ENCODE measurements at places on chromosomes 3 and 15.
A peak's percentile ranks its signal among the peaks of the same experiment; 100 is the strongest.

DNA sequence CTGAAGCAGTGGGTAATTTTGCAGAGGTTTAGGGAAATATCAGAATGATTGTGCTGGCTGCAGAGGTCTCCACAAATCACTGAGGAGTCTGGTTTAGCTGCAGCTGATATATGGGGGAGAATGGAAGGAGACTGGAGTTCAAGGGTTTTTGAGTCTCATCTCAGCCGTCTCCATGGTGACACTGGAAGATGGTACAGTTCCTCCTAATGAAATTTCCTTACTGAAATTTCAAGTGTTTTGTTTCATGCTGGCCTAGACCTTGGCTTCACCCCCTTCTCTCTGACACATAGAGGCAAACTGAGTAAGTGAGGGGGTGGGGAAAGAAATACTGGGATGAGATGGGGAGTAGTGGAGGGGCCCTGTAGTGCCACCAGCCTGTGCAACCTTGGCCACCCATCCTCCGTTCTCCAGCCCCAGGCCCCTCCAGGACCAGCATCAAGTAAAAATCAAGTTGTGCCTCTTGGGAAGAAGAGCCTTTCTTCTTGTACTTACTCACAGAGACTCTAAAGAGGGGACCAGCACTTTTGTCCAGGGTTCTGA, 17.8 kb upstream of the MORF4L1 start:
- no peak for DNase-seq

GRCh38 chr3:50533316-50533715, 29.9 kb upstream of the CACNA2D2 start:
- DNase-seq, result no peak

DNA sequence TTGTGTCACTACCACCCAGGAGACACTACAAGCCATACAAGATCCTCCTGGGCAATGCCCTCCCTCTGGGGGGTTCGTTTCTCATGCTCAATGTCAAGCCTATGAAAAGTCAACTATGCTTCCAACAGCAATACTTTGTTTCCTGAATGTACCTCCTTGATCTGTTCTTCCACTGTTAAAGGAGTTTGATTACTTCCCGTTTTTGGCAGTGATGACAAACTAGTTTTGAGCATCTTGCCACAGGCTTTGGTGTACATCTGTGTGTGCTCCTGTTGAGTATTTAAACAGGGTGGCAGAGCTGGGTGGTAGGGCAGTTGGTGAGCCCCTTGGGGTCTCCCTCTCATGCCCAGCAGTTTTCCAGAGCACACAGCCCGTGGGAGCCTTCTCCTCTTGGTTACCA, 81.4 kb downstream of the IL12A start:
- no peak for DNase-seq

DNA sequence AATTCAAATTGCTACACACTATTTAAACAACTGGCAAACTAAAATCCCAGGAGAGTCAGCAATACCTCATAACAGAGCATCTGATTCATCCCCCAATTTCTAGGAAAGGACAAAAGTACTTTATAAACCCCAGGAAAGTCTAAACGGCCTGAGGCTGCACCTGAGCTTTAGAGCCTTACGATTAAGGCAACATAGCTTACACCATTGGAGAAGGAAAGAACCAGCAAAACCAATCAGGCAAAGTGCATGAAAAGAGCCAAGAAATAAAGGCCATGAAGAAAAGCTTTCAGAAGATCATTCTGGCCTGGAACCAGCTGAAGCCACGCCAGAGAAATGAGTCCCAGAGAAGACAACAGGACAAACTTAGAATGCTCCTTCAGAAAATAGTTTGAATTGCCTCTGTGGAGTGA, 48.1 kb downstream of the PTPN9 start:
- DNase-seq, result no peak

GRCh38 chr15:81373176-81373575, 837 bp downstream of the TMC3 start:
- no peak for DNase-seq

GRCh38 chr15:42149493-42150218, 6.8 kb downstream of the PLA2G4F start:
- no peak for DNase-seq

DNA sequence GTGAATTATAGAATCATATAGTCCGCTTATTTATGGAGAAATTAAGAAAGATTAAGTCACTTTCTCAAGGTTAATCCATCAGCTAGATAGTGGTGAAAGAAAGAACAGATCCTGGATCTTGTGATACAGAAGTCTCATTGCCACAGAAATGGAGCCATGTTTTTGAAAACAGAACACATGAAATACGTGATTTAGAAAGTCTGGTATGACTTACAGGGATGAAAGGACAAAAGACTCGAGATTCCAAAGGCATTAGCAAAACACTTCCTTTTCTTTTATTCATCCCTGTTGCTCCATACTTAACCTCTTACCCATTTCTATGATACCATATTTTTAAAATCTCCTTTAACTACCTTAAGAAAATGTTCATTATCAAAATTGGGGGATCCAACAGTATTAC, 40.0 kb upstream of the TEX9 start:
- no peak for DNase-seq

GRCh38 chr3:131174752-131175151, 148.1 kb downstream of the NEK11 start:
- no peak for DNase-seq

DNA sequence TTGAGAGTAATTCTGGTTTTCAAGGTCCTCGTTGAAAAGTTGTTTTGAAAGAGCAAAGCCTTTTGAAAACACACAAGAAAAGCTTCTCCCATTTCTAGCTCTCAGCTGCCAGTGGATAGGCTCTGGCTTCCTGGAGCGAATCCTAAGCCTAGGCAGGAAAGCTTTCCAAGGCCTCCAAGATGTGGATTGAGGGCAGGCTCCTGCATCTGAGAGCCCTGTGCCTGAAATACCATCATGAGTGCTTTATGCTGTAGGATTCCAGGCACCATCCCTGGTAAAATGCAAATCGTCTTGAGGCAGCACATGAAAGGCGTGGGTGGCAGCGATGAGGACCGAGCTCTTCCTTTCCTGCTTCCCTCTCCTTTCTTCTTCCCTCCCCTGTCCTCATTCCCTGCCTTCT, 60.7 kb upstream of the CORO2B start:
- no peak for DNase-seq

DNA sequence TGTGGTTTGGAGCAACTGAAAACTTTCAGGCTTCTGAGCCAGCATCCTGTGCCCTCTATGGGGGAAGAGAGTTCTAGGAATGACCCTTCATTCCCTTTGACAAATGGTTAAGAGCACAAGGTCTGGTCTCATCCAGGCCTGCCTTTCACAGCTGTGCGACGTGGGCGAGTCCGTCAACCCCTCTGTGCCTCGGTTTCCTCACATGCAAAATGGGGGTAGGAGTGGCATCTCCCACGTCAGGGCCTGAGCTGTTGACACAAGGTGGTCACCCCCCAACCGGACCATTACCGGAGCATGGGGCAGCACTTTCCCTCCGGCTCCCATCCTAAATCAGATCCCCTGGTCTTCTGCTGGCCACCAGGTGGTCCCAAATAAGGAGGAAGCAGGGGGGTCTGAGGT, 70.4 kb downstream of the ATP2B2 start:
- no peak for DNase-seq

- no peak for DNase-seq
Measured at GRCh38 chr3:50620420-50620819, 3.5 kb downstream of the MAPKAPK3 start.

- DNase-seq, result no peak
Measured at GRCh38 chr3:148950806-148951205, 40.5 kb upstream of the GYG1 start.

- no peak for DNase-seq
Measured at GRCh38 chr3:53524566-53524965, 30.2 kb downstream of the CACNA1D start.

- no peak for DNase-seq
Measured at GRCh38 chr3:176514297-176514696, 683.0 kb downstream of the TBL1XR1 start.

- DNase-seq, result no peak
Measured at GRCh38 chr3:137692803-137693431, 71.2 kb upstream of the SOX14 start.

- DNase-seq, result no peak
Measured at GRCh38 chr3:158058495-158059130, 47.6 kb downstream of the SHOX2 start.

GRCh38 chr3:38297947-38298711, 16.0 kb downstream of the SLC22A14 start:
- no peak for DNase-seq

- DNase-seq, result no peak
Measured at GRCh38 chr3:197458179-197458707, 97.5 kb downstream of the BDH1 start.

DNA sequence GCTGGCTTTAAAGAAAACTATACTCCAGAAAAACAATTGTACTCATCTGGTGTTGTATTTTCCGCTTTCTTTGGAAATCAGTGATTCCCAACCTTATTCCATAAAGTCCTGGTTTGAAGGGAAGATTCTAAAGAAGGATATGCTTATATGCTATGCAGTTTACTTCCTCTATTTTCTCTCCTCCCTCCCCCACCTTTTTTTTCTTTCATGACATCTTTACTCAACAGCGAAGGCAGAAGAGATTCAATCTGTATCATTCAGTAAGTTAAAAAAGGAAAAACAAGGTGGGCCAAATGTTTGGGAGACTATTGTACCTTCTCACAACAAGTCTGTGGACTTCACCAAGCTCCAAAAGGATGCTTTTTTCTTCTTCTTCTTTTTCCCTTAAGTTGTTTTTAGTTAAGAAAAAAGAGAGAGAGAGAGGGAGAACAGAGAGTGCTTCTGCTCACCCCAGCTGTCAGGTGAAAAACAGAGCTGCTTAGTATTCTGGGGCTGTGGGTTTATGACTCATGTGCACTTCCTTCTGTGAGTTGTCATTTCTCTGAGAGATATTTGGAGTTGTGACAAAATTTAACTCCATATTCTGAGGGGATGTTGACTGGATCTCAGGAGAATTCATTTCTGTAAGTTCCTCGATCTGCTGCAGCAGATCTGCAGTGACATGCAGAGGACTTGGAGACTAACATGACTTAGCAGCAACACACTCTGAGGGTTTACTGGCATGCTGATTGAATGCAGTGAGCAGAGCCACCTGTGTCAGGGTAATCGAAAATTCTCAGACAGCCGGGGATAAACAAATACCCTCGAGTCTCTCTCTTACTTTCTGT, 70.7 kb downstream of the SSR3 start:
- DNase-seq, result peak; percentile 34

DNA sequence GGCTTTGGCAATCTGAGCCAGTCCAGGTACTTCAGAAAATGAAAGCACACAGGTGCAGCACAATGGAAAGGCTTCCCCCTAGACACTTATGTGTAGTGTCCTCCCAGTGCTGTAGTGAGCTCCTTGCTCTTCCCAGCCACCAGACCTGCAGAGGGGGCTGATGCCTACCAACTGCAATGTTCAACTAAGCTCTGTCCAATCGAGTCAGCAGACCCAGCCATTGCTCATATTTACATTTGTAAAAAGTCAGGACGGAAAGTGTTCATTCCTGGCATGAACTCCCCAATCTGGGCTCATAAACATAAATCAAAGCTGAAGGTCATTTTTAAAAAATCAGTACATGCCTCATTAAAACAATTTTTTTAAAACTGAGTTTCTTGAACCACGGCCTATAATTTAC, 73.0 kb downstream of the FOXP1 start:
- no peak for DNase-seq

- DNase-seq, result no peak
Measured at GRCh38 chr3:197249542-197249941, 48.9 kb downstream of the DLG1 start.

DNA sequence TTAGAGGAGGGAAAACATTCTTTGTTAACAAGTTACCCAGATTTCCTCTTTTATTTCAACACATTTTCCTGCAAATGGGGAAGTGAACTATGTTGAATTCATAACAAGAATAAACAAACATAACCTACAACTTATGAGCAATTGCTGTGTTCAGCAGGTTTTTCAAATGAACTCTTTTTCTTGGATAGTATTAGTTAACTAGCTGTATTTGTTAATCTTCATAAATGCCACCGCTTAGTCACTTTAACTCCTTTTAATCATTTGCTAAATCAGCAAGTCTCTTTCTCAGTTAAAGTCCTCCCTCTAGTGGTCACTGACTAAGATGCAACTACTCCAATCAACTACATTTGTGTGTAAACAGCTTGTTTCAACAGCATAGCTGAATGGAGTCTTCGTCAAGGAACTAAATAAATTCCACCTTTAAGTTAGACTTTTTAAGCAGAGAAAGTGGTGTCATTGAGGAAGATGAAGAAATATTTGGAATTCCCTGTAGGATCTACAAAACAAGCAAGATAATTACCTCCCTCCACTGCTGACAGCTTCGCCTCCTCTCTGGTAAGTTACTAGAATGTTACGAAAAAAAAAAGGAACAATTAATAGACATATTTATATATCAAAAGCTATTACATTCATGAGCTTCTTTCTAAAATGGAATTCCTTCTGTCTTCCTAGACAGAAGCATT, 1122.0 kb downstream of the ROBO1 start:
- no peak for DNase-seq

DNA sequence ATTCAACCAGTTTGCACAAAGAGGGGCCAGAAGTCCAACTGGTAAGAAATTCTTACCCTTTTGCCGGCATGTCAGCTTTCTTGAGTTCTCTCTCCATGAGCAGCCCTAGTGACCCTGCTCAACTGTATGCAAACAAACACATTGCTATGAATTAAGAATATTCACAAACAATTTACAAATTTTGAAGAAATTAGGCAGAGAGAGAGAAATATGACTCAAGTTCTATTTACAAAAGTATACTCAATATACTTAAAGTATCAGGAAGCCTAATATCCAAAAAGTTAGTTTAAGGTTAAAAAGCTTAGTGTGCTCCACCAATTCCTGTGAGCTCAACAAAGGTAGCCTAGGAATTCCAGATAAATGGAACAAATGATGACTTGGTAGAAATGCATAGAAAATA, 3.5 kb upstream of the EHHADH start:
- DNase-seq, result no peak

GRCh38 chr3:179088306-179088705, 16.7 kb upstream of the ZMAT3 start:
- DNase-seq, result no peak

GRCh38 chr15:55685286-55685685, 57.7 kb downstream of the PRTG start:
- no peak for DNase-seq
